ENCODE measurements at places on chromosomes 6 and 20.

DNA sequence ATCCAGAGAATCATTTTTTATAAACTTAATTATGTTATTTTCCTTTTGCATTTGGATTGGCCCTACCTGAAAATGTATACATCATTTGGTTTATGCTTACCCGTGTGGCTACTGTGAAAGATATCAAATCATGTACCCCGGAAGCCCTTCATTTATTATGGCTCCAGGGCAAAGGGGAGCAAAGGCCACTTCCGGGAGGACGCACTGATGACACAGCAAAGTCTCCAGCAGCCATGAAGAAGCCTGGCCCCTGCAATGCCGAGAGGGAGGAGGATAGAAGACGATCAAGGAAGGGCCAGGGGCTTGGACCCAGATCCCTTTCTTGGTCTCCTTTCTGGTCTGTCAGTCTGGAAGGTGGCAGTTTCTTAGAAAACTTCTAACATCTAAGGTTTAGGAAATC lies 380.3 kb upstream of the AGPAT4 start:
- no peak for DNase-seq

DNA sequence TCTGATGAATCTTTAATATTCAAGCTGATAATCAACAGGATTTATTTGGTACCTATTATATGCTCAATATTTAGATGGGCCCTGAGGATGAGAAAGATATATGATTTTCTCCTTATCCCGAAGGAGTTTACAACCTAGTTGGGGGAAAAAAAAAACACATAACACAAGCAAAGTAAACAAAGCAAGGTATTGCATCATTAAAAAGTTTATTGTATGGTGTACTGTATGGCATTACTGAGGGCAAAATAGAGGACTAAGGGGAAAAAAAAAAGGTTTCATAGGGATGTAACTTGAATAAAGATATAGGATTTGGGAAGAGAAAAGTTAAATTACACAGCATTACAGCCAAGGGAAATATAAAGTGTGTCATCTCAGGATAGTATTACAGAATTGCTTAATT lies 574.7 kb downstream of the TBC1D32 start:
- no peak for DNase-seq

DNA sequence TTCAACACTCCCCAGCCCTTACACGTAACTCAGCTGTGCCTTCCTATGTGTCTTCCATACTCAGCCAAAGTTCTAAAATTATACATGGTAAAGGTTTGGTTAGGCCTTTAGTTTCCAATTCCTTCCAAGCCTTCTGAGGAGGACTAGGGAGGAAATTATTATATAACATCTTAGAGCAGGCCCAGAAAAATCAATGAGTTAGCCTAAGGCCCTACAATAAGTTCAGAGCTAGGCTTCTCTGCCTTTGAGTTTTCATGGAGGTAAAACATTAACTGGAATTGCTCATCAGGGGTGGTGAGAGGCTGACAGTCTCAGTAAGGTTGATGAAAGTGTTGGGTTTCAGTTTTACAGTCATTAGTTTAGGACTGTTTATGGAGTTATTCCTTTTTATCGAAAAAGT lies 286.0 kb downstream of the ADGB start:
- DNase-seq: no peak

DNA sequence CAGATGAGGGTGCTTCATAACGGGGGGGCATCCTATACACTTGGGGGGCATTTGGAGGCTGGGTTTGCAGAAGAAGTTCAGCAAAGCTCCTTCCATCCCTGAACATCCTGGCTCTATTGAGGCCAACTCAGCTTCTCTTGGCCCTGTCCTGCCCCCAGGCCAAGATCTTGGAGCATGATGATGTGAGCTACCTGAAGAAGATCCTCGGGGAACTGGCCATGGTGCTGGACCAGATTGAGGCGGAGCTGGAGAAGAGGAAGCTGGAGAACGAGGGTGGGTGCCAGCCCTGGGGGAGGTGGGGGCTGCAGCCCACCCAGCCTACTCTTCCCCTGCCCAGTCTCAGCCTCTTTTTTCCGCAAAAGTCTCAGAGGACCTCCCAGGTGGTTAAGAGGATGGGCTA lies 17.2 kb downstream of the GDAP1L1 start:
- DNase-seq: no peak

GRCh38 chr6:160685762-160686450 lies 16.1 kb upstream of the PLG start:
- DNase-seq: no peak

DNA sequence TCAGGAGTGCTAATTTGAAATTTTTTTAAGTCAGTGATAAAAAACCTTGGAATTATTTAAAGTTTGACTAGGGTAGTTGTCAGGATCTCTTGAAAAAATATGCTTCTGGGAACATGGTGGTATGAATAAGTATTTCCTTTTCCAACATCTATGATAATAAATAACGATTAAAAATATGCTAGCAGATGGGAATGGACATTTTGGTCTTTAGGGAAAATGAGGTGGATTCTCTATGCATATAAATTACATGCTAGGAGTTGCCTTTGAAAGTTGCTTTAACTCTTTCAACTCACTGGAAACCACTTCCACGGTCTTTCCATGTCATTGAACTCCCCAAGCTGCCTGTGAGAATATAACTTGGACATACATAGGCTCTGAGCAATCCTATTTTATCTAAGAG lies 731.5 kb upstream of the MARCKS start:
- no peak for DNase-seq

DNA sequence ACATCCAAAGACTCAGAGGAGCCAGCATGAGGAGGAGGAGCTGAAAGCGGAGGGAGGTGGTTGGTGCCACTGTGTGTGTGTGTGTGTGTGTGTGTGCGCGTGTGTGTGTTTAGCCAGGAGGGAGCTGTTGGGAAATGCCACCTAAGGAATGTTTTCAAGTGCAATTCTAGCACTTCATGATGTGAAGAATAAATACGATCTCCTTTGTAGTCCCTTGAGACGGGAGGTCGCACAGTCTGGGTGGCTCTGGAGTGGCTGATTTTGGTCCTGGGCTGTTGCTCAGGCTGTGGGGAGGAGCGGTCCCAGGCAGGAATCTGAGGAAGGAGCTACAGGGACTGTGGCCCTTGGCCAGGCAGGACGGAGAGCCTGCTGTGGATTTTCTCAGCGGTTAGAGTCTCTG lies 93.7 kb downstream of the PPP1R14C start:
- no peak for DNase-seq

- DNase-seq: no peak
Measured at GRCh38 chr6:170545405-170545804, 7.7 kb downstream of the PSMB1 start.

GRCh38 chr6:88477413-88477812 lies 311.3 kb upstream of the CNR1 start:
- no peak for DNase-seq

DNA sequence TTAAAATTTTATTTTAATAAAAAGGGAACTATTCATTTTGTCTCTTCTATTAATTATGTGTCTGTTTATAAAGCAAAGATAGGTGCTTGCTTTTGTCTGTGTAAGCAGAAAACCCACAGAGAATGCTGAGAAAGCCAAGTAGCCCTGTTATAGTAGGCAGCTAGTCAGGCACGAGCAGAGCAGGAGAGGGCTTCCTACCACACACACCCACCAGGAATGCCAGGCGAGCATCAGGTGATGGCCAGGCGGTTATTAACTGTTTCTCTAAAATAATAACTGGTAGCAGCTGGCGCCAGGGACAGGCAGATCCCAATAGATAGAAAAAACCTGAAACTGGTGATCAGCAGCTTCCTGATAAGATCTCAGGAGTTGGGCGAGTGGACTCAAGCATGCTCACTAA lies 15.7 kb downstream of the C6orf15 start:
- DNase-seq: no peak

DNA sequence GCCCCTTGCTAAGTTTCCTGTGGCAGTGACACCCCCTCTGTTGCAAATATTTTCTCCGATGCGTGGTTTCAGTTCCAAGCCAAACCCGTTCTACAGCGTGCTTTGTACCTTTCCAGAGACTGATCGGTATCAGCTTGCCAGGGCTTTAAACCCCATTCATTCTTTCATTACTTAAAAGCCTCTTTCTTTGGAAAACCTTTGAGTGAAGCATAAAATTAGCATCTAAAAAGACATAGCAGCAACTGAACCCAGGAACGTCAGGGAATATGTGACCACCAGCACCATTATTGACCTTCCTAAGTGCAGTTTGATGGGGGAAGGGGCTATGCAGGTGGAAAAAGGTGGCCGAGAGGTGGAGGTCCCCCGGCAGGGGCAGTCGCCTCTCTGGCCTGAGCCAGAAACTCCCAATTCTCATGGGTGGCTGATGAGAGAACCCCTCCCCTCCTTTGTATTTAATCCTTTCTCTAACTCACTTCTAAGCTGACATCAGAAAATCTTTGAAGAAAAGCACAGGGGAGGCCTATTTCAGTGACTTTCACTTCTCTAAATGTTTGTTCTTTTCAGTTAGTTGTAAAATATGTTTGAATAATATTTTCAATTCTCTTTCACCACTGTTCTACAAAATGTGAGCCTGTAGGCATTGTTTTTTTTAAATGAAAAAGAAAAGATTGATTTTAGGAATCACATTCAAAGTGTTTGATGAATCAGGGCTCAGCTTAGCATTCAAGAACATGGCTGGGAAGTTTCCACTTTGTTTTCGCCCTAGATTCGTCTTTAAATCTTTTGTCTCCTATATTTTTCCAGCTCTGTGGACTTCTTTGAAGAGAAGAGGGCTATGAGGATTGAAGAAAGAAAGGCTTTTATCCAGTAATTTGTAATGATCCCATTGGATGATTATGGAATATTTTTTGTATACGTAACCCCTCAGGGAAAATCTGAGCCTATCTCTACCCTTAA lies 89.2 kb downstream of the RSPH3 start:
- no peak for DNase-seq

DNA sequence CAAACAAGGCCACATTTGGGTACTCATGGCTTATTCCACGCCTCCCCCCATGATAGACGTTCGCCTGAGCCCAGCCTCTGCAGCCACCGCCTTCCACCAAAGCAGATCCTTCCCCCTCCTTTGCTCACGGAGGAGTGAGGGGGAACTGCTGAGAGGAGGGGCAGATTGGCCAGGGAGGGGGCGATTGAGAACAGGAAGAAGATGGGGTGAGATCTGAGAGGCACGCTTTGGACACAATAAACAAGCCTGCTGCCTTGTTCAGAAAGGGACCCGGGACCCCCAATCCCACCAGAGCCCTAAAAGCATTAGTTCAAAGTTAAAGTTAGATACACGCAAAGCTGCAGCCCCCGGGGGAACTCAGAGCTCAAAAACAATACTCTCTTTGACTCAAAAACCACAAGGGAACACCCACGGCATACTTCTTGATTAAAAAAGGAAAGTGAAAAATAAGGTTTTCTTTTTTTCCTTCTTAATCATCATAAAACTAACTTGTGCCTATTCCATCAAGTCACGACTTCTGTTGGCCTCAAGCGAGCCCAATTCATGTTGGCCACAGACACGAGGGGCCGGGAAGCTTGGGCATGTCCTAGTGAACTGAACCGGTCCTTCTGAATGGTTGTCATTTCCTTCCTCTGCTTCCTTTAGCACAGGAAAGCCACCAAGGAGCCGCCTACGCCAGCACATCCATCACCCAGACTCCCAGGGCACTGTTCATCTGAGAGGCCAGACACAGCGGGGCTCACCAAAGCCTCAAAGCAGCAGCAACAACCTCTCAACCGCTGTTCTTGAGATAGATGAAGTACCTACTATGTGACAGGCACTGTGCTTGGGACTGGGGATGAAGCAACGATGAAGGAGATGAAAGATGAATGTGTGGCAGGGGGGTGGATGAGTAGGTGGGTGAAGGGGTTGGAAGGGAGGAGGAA lies 44.7 kb downstream of the NFATC2 start:
- no peak for DNase-seq

GRCh38 chr20:36506253-36506652 lies 35.1 kb upstream of the MYL9 start:
- no peak for DNase-seq

DNA sequence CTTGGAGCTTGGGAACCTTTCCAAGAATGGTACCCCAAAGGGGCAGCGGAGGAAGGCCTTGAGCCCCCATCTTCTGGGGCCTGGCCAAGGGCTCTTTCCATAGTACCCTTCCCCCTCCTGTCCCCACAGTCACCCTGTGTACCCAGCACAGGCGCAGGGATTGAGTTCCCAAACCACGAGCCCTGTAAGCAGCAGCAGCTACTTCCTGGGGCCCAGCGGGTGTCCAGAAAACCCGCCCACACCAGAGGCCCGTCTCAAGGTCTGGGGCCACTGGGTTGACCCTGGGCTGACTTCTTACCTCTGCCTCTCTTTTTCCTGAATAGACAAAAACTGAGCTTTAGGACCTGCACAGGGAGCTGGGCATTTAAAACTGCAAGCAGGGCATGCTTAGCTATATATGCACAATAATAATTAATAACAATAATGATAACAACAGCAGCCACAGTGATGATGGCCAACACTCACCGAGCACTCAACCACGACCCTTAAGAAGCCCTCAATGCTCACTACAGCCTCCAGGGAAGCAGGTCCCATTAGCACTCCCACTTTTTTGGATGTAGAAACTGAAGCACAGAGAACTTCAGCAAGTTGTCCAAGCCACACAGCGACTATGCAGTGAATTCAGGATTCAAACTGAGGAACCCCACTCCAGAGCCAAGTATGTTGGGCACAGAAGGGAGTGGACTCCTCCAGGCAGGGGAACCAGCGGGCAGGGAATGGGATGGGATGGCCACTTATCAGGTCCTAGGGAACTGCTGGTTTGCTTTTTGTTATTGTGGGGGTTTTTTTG lies 14.5 kb downstream of the NOL4L start:
- no peak for DNase-seq

DNA sequence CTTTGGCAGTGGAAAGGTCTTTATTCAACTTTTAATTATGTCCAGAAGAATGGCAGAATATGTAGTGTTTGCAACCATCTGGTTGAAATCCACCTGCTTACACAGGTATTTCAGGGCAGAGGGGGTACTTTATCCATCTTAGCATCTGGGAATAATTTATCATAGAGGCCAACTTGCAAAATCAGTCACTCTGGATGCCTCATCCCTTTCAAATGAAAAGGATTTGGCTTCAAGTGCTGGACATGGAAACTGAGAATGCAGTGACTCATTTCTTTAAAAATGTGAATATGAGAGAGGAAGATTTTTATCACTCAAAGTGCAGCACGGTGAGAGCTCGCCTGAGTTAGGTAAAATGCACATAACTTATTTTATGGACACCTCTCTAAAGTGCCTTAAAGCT lies 758.3 kb downstream of the KIF16B start:
- DNase-seq: peak; percentile 42

GRCh38 chr6:107244082-107244741 lies 128.9 kb upstream of the BEND3 start:
- no peak for DNase-seq

DNA sequence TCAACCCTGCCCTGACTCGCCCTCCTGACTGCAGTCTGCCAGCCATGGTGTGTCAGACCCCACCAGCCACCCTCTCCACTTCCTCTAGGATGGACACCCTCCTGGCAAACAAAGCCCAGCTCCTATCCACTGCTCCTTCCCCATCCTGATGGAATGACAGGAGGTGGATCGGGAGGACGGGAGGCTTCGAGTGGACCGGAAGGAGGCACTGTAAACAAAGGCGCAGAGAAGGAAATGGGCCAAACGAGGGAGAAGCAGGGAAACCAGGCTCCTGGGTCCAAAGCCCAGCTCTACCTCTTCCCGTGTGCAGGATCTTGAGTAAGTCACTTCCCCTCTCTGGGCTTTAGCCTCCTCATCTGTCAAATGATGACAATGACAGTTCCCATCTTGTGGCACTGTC lies 40.2 kb downstream of the BPIFB1 start:
- no peak for DNase-seq

Measured in NCI-H226 (cell line).